Activated naive CD4-positive, alpha-beta T cell (primary cell): ENCODE measurements at places on chromosomes 1 and 21.

- DNase-seq = no peak
Observed at GRCh38 chr1:160291248-160292220, 6.6 kb upstream of the PEX19 start.

DNA sequence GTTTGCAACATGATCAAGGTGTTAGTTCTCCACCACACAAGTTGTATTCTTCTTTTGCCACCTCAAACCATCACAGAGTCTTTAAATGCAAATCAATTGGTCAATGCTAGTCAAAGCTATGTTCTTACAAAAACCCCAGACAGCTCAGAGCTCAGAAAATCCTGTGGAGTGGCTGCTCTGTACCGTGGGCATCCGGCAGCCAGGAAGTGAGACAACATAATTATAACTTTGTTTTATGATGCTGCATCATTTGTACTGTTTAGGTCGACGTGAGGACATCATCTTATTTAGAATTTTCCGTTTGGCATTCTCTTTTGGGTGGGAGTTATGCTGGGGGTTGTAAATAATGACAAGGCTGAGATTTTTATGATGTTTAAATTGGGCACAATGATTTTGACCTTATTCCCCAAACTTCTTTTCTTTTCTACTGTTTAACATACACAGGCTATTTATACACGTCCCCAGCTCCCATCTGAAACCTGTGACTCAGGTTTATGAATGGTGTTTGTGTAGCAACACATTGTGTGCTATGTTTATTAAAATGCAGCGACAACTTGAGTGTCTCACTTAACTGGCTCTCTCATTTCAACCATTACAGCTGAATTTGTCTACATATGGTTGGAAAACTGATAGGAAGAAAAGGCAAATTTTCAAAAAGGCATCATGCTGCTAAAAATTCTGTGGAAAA is 124.0 kb downstream of the CNIH3 start:
- no peak for DNase-seq

DNA sequence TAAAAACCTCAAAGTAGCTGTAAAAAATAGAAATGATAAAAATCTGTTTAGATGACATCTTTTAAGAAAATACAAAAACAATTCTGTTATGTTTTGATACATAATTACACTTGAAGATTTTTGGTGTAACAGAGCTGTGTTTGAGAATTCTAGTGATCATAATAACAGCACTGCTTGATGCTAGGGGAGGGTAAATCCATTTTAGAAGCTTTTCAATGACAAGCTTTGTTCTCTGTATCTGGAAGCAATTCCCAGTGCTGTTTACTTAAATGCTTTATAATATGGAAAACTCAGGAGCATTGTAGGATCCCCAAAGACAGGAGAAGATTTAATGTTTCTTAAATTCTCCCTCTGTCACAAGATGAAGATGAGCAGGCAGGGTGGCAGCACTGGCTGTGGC is 359.3 kb downstream of the PDE4B start:
- DNase-seq = no peak

GRCh38 chr1:13829152-13829769 is 129.3 kb downstream of the PRDM2 start:
- no peak for DNase-seq

GRCh38 chr1:203722909-203723308 is 42.1 kb upstream of the LAX1 start:
- DNase-seq = no peak

DNA sequence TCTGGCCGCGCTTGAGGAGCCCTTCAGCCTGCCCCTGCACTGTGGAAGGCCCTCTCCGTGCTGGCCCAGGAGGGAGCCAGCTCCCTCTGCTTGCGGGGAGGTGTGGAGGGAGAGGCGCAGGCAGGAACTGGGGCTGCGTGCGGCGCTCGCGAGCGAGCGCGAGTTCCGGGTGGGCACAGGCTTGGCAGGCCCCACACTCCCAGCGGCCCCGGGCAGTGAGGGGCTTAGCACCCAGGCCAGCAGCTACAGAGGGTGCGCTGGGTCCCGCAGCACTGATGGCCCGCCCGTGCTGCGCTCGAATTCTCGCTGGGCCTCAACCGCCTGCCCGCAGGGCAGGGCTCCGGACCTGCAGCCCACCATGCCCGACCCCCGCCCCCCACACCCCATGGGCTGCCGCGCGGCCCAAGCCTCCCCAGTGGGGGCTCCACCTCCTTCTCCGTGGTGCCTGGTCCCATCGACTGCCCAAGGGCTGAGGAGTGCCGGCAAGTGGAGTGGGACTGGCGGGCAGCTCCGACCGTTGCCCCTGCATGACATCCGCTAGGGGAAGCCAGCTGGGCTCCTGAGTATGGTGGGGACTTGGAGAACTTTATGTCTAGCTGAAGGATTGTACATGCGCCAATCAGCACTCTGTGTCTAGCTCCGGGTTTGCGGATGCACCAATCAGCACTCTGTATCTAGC is 46.0 kb downstream of the COL24A1 start:
- DNase-seq = no peak

- no peak for DNase-seq
Observed at GRCh38 chr1:41738475-41738874, 180.2 kb downstream of the HIVEP3 start.

GRCh38 chr1:43558346-43558841 is 27.7 kb downstream of the PTPRF start:
- DNase-seq = no peak

DNA sequence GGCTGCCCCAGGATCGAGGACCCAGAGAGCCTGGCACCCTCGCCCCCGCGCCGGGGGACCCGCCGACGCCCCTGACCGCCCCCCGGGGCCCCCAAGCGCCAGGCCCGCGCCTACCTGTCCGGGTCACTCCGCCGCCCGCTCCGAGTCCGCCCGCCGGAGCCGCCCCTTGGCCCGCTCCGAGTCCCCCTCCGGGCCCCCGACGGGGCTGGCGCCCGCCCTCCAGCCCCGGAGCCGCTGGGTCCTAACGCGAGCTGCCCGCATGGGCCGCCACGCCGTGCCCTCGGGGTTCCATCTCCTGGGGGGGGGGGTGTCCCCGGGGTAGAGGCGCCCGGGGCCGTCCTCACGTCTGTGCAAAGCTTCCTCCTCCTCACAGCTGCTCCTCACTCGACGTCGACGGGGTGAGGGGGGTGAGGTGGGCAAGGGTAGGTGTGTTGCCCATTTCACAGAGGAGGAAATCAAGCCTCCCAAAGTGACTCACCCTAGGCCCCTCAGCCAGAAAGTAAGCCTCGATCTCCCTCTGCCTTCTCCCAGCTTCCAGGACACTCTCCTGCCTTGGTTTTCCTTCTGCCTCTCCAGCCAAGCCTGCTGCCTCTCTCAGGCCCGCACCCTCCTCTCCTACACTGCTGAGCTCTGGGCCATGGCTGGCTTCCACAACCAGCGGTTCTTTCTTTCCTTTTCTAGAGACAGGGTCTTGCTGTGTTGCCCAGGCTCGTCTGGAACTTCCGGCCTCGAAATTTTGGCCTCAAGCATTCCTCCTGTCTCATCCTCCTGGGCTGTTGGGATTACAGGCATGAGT is at the start of gene MFAP2:
Gene MFAP2 (minus strand): TSS at position 148 of the 796 bp plus-strand sequence. CDS start 2,347 bp downstream, outside the sequence.
- no peak for DNase-seq

GRCh38 chr1:166900987-166901386 is 24.9 kb upstream of the TADA1 start:
- no peak for DNase-seq

- DNase-seq = no peak
Observed at GRCh38 chr1:22903113-22903512, 69.6 kb downstream of the LACTBL1 start.
